ENCODE measurements at places on chromosomes 6 and 20. TPM values are rescaled to one million over a fixed set of nuclear protein-coding genes. Genes with fewer than 3 reads are reported as not detected.

The TMC2 gene
- not detected for total RNA-seq

The FAM217A gene
- not detected for total RNA-seq

The HSD17B8 gene
- 8.6 TPM for total RNA-seq

The SLC17A2 gene
- not detected for total RNA-seq

The PROKR2 gene
- total RNA-seq, result not detected

The SS18L1 gene
- 7.8 TPM for total RNA-seq

The LBP gene
- 0.26 TPM for total RNA-seq

The KCTD20 gene
- 48.3 TPM for total RNA-seq

The CCN6 gene
- not detected for total RNA-seq

The DEFB132 gene
- not detected for total RNA-seq

The PPP1R16B gene
- total RNA-seq, result 0.75 TPM

The HDGFL1 gene
- total RNA-seq, result not detected

The HMGN3 gene
- 137 TPM for total RNA-seq

The TMEM200A gene
- 102 TPM for total RNA-seq

The ADGRG6 gene
- total RNA-seq, result under 0.01 TPM

The CABLES2 gene
- total RNA-seq, result 0.66 TPM

The OLIG3 gene
- total RNA-seq, result 0.06 TPM

The SLC35D3 gene
- total RNA-seq, result not detected

The HRH3 gene
- total RNA-seq, result not detected

The TOX2 gene
- total RNA-seq, result 0.25 TPM

The DPPA5 gene
- total RNA-seq, result not detected

The BPIFA1 gene
- total RNA-seq, result not detected

The BPI gene
- 0.79 TPM for total RNA-seq

The FAM162B gene
- total RNA-seq, result 0.40 TPM

The SLC16A10 gene
- total RNA-seq, result not detected

The SNAP91 gene
- total RNA-seq, result not detected

The SLC22A2 gene
- total RNA-seq, result 0.13 TPM
